ENCODE measurements at places on chromosomes 12 and 14. TPM values are rescaled to one million over a fixed set of nuclear protein-coding genes. Genes with fewer than 3 reads are reported as not detected.

DNA sequence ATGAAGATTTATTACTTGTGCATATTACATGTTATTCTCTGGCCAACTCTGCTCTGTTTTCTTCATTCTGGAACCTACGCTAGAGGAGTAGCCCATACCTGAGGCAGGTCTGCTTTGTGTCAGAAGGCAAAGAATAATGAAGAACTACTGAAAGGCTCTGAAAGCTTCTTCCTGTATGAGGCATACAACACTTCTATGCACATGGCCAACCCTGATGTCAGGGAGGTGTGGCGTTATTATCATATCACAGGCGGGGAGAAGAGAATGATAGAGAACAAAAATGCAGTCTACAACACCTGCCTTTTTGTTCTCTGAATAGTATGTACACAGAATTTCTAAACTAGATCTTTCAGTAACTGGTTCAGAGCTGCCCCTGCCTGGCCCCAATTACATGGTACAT lies 32.5 kb upstream of the CRY1 start:
- no peak for DNase-seq

GRCh38 chr14:59566725-59567124 lies 9.9 kb downstream of the CCDC175 start:
- DNase-seq: no peak

Gene C1RL
- 46.4 TPM for total RNA-seq

GRCh38 chr14:35740215-35740614 lies 68.9 kb downstream of the RALGAPA1 start:
- DNase-seq: no peak

GRCh38 chr14:101065696-101066694 lies 162.5 kb upstream of the RTL1 start:
- DNase-seq: no peak

All from H4 (cell line).